Natural killer cell treated with Interleukin-12 subunit alpha and Interleukin-12 subunit beta and Interleukin-15 and Interleukin-18, amount 100 ng/mL, for 72 hours (primary cell): ENCODE measurements at places on chromosomes 11 and 22.
A peak's percentile ranks its signal among the peaks of the same experiment; 100 is the strongest.

GRCh38 chr22:49602481-49602880 lies 225.2 kb downstream of the BRD1 start:
- no peak for DNase-seq

GRCh38 chr22:48118654-48119053 lies 1356.2 kb downstream of the TBC1D22A start:
- DNase-seq = no peak

DNA sequence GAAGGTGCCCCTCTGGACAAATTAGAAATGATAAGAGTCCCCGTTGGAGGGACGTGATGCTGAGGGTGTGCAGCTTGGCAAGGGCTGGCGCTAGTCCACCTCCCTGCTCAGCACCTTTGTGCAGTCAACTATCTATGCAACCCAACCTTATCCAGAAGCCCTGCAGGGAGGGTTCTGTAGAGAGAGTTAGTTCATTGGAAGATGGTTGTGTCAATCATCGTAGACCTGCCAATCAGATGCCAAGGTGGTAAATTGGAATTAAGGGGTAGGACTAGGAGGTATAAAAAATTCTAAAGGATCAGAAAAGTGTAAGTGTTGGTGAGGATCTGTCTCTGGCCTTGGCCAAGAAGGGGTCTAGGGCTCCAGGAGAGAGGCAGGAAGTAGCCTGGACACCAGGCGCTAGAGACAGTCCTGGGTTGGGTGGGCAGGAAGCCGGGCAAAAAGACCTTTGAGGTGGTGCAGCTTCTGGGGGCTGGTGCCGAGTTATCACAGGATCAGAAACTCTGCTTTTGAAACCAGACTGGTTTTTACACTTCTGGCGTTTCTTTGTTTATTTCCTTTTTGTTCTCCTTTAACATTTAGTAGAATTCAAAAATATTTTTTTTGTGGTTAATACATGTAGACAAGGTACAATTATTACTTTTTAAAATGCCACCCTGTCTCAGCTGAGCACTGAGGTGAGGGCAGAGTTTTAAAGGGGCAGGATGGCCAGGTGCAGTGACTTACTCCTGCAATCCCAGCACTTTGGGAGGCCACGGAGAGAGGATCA lies 1.6 kb downstream of the C1QTNF6 start:
- DNase-seq = no peak

- DNase-seq = no peak
Observed at GRCh38 chr11:126475014-126475991, 119.8 kb downstream of the ST3GAL4 start.

GRCh38 chr11:61477727-61478148 lies 30.8 kb upstream of the LRRC10B start:
- no peak for DNase-seq

GRCh38 chr11:2691355-2691761 lies 8.4 kb downstream of the KCNQ1OT1 start:
- no peak for DNase-seq

- DNase-seq = no peak
Observed at GRCh38 chr22:33788927-33789326, 131.3 kb downstream of the LARGE1 start.

DNA sequence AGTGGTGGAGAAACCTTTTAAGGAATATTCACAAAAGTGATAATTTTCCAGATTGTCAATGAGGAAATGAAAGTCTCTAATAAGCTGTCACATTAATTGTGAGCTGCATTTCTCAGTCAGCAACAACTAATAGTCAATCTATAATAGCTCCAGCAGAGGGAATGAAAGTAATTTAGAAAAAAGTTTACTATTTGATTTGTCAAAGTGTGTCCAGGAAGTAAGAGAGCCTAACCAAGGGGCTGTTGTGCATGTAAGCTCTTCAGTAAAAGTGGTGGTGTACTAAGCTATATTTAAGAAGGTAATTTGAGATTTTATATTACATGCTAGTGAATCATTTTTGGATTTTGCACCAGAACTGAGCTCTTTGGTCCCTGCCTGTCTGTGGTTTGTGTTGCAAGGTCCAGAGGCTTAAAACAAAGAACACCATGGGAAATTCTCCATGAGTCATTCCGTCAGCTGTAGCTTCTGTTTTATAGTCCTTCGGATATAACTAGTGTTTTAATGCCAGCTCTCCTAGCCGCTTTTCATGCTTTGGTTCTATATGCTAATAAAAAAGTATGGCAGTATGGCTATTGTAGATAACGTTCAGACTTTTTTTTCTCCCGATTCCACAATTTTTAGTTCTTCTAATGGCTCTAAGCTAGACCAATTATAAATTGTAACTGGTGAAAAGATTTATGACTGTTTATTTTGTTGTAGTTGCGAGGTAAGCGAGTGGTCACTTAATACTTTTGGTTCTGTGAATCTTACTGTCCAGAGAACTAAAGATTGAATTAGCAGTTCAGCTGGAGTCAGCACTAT lies 64.6 kb downstream of the ARHGEF12 start:
- DNase-seq = no peak

DNA sequence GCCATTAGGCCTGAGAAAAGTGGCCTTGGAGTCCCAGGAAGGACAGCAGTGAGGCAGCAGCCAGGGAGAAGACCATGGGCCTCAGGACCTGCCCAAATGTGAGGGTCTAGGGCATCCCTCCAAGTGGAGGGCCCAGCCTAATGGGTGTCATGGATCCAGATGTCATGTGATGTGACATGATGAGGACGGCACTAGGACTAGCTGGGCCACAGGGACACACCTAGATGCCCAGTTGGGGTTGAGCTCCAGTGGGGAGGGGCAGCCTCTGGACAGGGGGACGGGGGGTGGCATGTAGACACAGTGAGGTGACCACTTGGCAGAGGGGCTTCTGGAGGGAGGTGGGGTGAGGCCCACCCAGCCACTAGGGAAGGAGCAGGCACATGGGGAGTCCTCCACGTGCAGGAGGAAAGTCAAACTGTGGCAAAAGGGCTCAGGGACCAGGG lies 5.4 kb downstream of the SCARF2 start:
- no peak for DNase-seq

DNA sequence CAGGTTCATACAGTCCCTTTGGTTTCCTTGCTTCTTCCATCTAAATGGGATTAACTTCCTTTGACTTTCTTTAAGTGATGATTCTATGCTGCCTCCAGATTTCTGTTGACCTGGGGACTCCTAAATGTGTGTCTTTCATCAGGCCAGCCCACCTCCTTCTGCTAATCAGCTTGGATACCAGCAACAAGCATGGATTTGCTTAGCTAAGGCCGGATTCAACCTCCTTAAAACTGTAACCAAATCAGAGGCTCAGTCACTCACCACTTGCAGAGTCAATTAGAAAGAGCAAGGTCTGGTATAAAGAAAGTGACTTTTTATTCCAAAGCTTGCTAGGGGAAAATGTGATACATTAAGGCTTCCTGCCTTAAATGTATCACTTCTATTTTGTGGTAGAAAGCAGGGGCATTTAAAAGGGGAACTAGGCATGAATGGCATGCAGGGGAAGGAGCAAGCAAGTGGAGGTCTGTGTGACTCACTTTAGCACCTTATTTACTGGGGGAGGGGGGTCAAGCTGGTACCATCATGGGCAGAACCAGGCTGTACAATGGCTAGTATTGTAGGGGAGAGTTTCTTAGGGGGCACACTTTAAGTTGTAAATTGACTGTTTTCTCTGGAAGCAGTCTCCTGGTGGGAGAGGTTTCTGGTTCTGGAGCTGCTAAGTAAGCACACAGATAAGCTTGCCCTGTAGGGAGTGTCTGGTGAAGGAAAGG lies 239.0 kb upstream of the PDGFD start:
- no peak for DNase-seq

GRCh38 chr22:50583294-50583861 lies 729 bp upstream of the CHKB start:
- peak; percentile 55 for DNase-seq

GRCh38 chr22:22820626-22821025 lies 67.0 kb upstream of the IGLL5 start:
- no peak for DNase-seq

DNA sequence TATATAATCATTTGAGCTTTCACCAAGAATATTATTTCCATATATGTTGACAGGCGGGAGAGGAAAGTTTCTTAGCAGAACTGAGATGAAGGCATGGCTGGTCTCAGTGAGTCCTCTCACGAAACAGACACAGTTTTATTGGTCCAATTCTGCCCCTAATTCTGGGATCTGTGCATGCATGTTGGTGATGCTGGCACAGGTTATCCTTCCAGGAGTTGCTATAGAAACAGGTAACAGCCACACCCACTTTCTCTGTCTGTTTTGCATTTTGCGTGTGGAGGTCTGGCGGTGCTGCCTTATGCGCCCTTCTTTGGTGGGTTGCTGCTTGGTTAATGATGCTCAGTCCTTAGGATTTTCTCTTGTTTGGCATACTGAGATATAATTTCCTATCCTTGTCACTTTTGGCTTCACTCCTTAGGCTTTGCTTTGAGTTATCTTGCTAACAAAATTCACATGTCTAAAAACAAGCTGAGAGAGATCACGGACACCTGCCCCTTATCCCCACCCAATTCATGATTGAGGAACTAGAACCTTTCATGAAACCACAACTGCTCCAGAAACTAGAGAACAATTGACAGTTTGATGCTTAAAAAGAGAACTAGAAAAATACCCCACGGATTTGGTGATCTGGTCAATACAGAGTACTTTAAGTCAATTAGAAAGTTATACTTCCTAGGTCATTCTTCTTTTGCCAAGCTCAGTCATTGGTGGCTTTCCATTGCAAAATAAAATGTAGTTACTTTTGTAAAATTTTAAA lies 189.3 kb downstream of the FAT3 start:
- no peak for DNase-seq

GRCh38 chr11:77089004-77089545 lies 13.6 kb upstream of the OMP start:
- DNase-seq = peak; percentile 52

DNA sequence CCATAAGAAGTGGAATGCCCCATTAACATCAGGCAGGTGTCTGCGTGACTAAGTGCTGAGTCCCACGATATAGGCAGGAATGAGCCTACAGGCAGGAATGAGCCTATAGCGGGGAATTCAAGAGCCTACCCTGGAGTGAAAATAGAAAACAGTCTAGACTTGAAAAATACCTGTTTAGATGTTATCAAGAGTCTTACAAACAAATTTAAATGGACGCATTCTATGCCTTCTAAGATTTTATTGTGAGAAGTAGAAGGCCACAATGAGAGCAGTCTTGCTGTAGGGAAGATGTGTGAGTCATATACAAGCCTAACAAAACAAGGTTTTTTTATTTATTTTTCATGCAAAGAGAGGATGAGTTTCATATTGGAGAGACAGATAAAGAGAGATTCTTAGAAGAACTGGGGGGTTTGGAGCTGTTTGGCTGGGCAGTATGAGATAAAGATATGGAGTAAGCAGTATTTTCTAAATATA lies 200.8 kb upstream of the ZC3H12C start:
- DNase-seq = no peak

DNA sequence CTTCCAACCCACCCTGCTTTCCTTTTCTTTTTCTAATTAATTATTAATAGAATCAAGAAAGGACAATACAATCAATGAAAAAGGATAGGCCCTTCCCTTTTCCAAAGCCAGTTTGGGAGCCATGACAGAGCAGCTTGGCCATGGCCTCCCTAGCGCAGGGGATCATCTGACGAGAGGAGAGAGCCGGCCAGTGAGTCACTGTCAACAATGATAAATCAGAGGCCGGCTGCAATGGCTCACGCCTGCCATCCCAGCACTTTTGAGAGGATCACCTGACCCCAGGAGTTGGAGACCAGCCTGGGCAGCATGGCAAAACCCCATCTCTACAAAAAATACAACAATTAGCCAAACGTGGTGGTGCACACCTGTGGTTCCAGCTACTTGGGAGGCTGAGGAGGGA lies 27.5 kb upstream of the KRTAP5-7 start:
- DNase-seq = no peak

DNA sequence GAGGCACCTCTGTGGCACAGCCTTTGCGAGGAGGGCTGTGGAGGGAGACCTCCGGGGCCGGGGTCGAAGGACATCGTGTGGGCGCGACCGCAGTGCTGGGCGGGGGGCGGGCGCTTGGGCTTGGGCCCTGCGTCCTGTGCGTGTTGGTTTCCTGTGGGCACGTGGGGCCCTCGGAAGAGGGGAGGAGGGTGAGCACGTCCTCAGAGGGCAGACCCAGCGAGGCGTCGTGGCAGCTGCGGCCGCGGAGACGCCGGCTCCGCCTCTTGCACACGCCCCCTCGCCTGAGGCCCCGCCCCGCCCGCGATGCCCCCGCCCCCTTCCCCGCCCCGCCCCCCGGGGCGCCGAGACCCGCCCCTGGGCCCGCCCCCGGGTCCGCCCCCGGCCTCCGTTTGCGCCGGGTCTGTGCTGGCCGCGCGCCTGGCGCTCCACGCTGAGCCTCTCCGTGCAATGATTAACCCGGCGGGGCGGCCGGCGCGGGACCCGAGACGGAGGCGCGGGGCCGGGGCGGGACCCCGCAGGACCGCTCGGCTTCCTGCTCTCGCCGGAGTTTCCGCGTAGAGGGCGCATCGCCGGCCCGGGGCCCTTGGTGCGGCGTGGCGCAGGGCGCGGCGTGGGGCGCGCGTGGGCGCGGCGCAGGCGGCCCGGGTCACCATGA lies at the start of gene PRR5:
Gene PRR5 (plus strand): TSS at position 381 of the 655 bp plus-strand sequence. CDS start 271 bp downstream, at position 652.
- peak; percentile 93 for DNase-seq

- no peak for DNase-seq
Observed at GRCh38 chr11:68878022-68878421, 25.6 kb downstream of the MRPL21 start.

GRCh38 chr11:106723071-106723470 lies 295.2 kb downstream of the GUCY1A2 start:
- no peak for DNase-seq

DNA sequence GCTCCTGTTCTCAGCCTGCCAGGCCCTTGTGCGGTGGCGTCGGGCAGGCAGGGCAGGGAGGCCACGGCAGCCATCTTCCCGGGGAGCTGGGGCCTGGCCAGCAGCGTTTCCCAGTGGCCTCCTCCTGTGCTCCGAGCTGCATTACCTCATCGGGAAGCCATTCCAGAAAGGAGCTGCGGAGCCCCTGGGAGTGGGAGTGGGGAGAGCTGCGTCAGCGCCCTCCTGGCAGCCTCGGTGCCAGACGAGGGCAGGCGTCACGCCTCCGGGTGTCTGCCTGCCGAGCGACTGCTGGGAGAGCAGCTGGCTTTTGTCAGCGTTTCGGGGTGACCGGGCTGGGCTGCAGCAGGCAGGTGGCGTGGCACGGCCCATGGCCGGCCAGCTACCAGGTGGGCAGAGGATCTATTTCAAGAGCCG lies 30.9 kb upstream of the WNT7B start:
- no peak for DNase-seq

DNA sequence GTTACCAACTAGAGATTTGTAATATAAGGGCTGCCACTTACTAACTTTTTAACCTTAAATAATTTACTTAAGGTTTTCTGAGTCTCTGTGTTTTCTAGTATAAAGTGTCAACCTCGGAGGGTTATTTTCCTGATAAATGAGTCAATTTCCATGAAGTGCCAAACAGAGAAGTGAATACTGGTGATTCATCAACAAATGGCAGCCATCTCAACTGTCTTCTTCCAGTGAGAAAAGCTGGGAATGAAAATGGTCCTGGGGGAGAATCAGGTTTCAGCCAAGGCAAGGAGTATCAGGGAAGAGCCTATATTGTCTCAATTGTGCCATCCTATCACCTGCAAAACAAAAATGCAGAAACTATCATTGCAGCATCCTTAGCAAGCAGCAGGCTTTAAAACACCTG lies 129.1 kb downstream of the LUZP2 start:
- DNase-seq = no peak

GRCh38 chr11:27395556-27396258 lies 32.7 kb upstream of the CCDC34 start:
- no peak for DNase-seq

GRCh38 chr11:11514246-11514645 lies 107.6 kb downstream of the GALNT18 start:
- peak; percentile 26 for DNase-seq

- DNase-seq = no peak
Observed at GRCh38 chr11:70445605-70446004, 47.3 kb downstream of the CTTN start.
